ENCODE measurements at places on chromosomes 6 and 20.

- DNase-seq, result no peak
Observed at GRCh38 chr6:98824902-98825599, 9.3 kb upstream of the POU3F2 start.

- DNase-seq, result no peak
Observed at GRCh38 chr6:89258912-89259311, 41.8 kb upstream of the GABRR1 start.

DNA sequence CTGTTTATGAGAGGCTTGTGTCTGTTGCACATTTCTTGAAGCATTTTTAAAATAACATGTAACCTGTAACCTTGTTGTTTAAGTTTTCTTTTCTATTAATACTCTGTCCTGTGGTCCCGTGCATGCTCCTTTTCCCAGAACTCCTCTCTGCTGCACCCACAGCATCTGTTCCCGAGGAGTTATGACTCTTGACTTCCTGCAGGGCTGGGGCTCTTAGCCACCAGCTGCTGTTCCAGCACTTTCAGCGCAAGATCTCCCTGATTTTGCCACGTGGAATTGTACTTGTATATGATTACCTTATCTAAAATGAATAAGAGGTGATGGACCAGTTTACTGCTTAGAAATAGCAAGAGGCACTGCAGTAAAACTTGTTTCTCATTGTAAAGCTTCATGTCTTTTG lies 150.6 kb downstream of the QKI start:
- DNase-seq, result no peak

- no peak for DNase-seq
Observed at GRCh38 chr6:49054311-49054710, 408.7 kb downstream of the MMUT start.

DNA sequence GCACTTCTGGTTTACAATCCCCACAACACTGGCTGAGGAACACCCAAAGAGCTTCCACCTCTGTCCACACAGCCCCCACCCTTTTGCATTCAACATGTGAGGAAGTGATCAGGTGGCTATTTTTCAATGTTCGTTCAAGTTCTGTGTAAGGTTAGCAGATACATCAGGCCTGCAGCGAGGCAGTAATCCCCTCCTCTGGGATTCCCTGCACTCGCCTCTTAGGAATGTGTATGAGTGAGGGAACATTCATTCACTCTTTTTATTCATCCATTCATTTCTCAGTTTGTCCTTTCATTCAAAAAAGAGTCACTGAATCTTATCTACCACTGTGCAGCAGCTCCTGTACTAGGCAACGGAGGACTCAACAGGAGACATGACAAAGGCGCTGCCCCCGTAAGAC lies 236.4 kb upstream of the PRDM1 start:
- no peak for DNase-seq

DNA sequence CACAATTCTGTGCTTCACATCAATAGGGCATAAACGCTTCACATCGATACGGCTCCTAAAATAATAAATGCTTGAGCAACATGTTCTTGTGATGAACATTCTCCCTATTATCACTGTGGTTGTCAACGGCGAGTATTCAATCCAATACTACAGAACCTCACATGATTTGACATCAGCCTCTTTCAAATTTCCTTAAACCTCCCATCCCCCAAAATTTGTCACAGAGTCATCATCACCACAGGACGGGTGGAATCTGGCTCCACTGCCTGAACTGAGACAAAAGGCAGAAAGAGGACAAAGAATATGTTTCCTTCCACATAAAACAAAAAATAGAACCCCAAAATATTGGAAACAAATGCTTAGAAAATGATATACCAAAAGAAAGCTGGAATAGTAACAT lies 7.3 kb downstream of the THEMIS start:
- DNase-seq, result peak; percentile 88

DNA sequence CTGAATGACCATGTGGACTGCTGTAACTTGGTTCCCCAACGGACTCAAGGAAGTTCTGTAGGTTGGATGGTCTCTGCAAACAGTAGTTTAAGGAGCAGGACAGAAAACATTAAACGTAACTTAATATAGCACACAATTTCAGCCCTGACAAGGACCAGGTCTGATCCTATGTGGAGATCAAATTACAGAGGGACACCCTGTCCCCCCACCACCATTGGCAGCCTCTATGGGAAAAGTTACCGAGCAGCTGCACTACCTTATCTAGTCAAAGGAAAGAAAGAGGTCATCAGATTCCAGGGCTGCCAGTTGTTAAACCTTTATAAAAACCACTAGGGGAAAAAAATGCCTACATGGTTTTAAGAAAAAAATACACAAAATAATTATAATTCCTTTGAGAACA lies 191.5 kb upstream of the RSPO3 start:
- DNase-seq, result no peak

GRCh38 chr20:48398506-48399449 lies 429.0 kb downstream of the PREX1 start:
- DNase-seq, result no peak

DNA sequence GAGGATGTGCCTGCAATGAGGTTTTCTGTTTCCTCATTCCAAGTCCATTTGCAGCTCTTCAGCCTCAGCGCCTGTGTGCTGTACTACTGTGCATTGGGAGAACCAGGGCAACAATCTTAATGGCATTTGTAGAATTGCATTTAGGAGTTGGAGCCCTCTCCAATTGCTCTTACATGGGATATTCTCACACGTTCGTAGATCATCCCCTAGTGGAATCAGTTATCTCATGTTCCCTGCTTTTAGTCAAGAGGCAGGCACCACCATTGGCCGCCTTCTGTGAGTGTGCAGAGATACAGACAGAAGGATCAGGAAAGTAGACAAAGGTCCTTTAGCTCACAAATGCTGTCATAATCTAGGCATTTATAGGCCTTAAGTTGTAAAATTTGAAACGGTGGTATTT lies 84.2 kb upstream of the RGS17 start:
- DNase-seq, result no peak

DNA sequence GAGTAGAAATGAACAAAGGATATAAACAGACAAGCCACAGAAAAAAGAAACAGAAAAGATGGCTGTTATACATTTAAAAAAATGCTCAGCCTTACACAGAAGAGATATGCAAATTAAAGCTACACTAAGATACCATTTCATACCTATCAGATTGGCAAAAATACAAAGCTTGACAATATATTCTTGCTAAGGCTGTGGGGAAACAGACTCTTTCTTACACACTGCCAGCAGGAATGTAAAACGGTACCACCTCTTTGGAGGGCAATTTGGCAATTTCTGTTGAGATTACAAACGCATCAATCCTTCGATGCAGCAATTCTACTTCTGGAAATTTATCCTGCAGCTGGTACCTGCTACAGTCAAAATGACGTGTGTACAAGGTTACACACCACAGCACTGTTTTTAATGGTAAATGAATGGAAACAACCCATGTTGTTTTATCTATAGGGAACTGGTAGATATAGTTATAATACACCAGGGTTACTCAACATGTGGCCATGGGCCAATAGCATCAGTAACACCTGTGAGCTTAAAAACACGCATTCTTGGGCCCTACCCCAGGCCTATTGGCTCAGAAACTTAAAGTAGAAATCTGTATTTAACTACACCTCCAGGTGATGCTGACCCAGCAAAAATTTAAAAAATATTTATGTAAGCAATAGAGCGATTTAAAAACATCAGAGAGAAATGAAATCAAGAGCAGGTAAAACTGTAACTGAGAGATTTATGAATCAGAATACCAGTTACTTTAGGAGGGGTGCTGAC lies 53.3 kb downstream of the TRAM2 start:
- DNase-seq, result no peak

DNA sequence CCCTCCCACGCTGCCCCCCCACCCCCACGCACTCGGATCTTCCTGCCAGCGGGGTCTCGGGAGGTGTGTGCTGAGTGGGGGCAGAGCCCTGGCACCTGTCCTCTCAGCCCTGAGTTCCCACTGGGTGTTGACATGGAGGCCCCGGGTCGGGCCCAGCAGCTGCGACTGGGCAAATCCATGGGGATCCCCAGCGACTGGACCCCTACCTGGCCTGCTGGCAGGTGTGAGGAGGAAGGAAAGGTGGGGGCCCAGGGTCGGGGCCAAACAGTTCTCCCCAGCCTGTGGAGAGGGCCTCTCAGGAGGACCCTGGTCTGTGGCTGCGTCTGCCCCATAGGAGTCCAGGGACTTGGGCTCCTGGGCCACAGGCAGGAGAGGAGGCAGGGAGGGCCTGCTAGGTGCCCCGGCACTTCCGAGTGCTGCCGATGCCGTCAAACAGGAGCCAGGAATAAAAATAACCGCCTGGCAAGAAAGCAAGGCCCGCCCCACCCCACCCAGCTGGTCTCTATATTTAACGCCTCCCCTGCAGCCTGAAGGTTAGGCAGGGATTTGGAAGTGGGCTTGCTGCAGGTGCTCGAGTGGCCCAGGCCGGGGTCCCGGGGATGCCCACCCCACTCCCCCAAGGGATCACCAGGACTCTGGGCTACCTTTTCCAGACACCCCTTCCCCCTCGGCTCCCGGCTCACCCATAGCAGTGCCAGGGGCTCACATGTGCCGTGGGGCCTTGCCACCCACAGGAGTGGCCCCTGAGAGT lies 1.4 kb upstream of the EEF1A2 start:
- DNase-seq, result no peak

DNA sequence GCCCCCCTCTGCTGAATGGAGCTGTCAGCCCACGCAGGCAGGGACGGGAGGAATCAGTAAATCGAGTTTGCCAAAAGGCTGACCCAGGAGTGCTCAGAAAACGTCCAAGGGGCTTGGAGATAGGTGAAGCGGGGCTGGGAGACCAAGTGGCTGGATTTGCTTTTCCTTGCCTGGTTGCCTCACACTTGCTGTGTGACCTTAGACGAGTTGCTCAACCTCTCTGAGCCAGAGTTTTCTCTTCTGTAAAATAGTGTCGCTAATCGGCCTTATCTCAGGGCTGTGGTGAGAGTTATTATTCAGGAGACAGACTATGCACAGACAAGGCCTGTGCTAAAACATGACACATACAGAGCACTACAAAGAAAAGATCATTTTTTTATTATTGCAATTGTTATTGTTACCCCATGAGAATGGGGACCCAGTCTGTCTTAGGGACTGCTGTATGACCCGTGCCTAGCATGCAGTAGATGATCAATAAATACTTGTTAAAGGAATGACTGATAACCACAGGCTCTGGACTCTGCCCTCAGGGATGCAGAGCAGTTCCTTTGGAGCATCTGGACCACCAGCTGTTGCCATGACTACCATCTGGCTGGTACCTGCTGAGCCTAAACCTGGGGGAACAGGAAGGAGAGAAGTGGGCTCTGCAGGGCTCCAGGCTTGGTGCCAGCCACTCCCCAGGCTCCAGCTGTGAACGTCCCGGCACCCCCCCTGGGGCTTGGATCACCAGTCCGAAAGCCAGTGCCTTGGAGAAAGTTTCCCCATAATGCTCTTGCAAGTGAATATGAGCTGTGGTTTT lies 901 bp downstream of the KCNK15 start:
- no peak for DNase-seq

DNA sequence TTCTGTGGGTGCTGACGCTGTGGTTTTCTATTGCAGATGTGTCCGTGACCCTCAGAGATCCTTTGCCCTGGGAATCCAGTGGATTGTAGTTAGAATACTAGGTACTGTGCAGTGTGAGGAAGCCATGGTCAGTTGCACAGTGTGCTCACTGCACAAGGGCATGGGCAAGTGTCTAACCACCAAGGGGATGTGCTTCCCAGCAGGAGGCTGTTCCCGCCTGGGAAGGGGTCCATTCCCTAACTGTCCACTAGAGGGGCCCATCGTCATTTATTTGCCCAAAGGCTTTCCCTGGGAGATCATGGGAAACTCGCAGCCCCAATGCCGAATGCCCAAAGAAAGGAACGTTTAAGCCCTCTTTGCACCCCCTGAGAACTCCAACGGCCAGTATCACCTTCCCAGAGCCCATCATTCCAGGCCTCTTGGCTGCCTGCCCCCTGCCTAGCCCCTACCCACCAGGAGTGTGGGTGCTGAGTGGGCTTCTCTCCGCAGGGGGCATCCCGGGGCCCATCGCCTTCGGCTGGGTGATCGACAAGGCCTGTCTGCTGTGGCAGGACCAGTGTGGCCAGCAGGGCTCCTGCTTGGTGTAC lies 26.2 kb downstream of the SLCO4A1 start:
- DNase-seq, result peak; percentile 25

DNA sequence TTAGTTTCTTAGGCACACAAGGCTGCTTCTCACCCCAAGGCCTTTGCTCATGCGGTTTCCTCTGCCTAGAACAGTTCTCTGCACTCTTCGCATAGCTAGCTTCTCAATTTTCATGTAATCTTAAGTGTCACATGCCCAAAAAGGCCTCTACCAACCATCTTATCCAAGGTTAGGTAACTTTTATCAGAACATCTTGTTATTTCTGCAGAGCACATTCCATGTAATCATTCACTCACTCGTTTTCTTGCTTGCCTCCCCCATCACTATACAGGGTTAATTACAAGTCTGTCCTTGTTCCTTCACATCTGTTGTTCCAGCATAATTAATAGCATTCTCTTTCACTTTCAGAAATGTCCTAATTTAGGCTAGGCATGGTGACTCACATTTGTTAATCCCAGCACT lies 53.8 kb downstream of the NCOA6 start:
- DNase-seq, result no peak

DNA sequence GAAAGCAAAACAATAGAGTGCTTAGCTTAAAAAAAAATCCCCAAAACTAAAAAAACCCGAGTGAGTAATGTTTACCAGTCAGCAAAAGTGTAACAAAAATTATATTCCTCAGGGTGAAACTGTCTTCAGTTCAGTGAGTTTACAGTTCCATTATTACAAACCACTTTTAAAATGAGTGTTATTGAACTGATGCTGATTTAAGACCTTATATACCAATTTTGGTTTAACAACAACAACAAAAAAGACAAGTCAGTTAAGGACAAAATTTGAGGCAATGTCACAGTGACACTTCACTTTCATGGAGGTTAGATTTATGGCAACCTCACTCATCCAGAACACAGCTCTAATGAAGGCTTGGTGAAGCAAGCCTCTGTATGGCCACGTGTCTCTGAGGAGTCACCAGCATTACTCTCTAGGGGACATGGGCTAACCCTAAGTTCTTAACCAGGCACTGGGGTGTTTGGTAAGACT lies 630.8 kb downstream of the PHF3 start:
- no peak for DNase-seq

All from activated CD4-positive, alpha-beta T cell treated with anti-CD3 and anti-CD28 coated beads, Interleukin-2, amount 50 U/mL, for 16 hours (primary cell).